ENCODE measurements at places on chromosomes 16 and 17. TPM values are rescaled to one million over a fixed set of nuclear protein-coding genes. Genes with fewer than 3 reads are reported as not detected.
A peak's percentile ranks its signal among the peaks of the same experiment; 100 is the strongest.

The MT1E gene
- polyA plus RNA-seq: 0.32 TPM

DNA sequence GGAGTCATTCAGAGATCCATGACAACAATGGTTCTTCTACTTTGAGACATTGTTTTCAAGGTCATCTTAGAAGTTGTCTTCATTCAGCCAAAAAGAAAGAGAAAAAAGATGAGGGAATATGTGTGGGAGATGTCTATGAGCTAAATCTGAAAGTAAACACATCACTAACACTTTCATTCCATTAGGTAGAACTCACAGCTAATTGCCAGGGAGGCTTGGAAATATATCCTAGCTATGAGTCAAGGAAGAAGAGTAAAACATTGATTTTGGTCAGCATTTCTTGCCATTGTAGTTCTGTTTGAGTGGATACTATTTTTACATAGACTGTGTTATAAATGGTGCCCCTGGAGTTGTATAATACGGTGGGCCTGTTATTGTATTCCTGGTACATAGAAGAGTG lies 316.4 kb upstream of the MYOCD start:
- no peak for DNase-seq

DNA sequence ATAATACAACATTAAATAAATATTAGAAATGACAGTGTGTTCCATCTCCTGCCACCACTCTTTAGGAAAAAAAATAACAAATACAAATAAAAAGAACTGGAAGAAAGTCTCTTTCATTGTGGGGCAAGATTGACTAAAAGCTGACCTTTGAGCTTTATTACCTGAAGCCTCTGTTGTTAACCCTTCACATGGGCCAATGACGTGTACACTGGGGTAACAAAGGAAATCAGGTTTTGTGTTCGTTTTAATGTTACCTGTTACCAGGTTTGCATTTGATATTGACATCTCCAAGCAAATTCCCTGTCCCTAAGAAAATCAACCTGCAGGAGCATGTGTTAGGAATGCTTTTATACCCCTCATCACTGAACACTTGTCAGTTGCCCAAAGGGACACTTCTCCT lies 39.0 kb downstream of the NLK start:
- no peak for DNase-seq

- DNase-seq: no peak
Observed at GRCh38 chr16:78589331-78589730, 489.9 kb downstream of the WWOX start.

The OR3A3 gene
- polyA plus RNA-seq: not detected

The KRT33B gene
- not detected for polyA plus RNA-seq

The KRTAP2-1 gene
- not detected for polyA plus RNA-seq

- DNase-seq: no peak
Observed at GRCh38 chr17:2687074-2687418, 24.5 kb downstream of the CLUH start.

The TBC1D3D gene
- 0.33 TPM for polyA plus RNA-seq

DNA sequence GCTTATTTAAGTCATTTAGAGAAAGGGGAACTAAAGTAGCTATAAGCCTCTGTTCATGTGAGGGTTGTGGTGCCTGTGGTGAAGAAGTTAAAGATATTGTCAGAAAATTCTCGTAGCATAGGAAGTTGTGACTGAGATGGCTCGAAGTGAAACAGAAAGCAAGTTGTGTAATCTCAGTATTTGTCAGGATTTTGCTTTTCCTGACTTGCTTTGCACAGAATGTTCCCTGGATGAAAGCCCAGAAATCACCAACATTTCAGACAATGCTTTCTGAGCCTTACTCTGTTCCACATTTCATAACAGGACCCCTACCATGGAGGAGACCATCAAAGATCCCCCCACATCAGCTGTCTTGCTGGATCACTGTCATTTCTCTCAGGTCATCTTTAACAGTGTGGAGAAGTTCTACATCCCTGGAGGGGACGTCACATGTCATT lies 10.6 kb downstream of the CALCOCO2 start:
- DNase-seq: peak; percentile 83

- DNase-seq: no peak
Observed at GRCh38 chr17:50176559-50177357, 11.0 kb downstream of the SGCA start.

DNA sequence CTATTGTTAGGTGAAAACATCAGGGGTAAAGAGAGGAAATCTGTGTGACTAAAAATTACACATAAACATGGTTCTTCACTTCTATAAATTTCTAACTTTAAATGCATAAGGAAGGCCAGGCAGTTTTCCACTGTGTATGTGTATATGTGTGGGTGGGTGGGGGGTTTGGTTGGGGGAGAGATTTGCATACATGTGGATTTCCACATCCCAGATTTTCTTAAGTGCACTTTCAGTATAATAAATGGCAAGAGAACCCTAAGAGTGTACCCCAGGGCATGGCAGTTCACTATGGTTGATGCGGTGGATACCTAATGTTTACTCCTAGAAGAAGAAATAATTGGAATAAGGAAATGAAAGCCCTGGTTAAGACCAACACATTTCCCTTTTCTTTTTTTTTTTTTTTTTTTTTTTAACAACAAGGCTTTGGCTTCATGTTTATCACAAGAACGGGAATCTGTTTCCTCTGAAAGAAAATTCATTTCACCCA lies 451.8 kb upstream of the CCL2 start:
- DNase-seq: no peak

The MYLK3 gene
- 0.09 TPM for polyA plus RNA-seq

DNA sequence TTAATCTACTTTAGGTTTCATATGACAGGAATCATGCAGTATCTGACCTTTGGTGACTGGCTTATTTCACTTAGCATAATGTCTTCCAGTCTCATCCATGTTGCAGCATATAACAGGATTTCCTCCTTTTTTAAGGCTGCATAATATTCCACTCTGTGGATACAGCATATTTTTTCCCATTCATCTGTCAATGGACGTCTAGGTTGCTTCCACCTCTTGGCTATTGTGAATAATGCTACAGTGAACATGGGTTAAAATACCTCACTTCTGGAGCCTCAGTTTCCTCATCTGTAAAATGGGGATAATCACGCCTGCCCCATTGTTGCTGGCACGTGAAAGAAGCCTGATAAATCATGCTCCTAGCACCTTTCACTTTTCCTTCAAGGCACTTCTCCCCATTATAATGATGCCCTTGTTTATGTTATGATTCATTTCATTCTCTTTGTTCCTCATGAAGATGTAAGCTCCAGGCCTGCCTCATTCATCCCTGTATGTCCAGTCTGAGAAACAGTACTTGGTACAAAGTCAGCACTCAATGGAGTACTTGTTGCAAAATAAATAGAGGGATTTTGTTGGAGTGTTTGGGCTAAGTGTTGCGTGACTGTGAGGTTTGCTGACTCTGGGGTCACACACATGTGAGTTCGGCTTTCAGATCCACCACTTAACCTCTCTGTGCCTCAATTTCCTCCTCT lies 59.6 kb downstream of the ABAT start:
- no peak for DNase-seq

GRCh38 chr17:28527181-28527681 lies 21.1 kb downstream of the FOXN1 start:
- DNase-seq: no peak

DNA sequence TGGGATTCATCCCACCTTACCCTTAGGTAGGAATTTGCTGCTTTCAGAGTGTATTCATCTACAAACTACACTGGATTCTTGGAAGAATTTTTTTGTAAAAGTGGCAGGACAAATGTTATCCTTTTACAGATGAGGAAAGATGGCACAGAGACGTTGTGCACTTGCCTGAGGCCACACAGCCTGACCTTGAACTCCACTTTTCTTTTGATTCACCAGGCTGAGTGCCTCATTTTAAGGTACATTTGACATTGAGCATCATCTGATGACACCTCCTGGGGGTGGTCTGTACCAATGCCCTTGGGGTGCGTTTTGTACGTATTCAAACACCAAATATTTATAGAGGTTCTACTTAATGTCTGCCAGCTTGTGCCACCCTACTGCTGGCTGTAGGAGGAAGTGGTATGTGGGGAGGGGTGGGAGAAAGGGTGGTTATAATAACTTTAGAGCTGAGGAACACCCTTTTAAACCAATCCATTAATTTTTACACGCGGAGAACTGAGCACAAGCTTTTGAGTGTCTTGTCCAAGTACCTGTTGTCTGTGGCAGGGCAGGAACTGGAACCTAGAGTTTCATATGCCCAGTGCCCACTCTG lies 29.1 kb downstream of the HS3ST3B1 start:
- no peak for DNase-seq

GRCh38 chr17:21019976-21020586 lies 22.7 kb downstream of the USP22 start:
- DNase-seq: peak; percentile 61

The PRR29 gene
- polyA plus RNA-seq: 0.07 TPM

The ARL5C gene
- not detected for polyA plus RNA-seq

DNA sequence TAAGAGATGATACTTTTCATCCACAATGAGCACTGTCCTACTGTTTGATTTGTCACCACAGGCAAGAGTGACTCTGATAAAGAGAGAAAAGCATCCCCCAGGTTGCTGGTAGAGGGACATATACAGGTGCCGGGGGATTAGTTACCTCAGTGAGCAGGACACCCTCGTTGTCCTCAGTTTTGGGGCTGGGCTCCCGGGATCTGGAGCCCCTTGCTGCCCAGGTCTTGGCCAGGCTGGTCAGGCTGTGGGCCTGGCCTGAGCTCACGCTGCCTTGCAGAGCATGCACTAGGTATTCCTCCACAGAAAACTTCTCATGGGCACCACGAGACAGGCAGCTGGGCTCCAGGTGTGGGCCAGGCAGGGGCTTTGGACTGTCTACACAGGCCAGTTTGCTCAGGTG lies 24.4 kb upstream of the SPATA32 start:
- DNase-seq: no peak

The WNT3 gene
- 0.86 TPM for polyA plus RNA-seq

DNA sequence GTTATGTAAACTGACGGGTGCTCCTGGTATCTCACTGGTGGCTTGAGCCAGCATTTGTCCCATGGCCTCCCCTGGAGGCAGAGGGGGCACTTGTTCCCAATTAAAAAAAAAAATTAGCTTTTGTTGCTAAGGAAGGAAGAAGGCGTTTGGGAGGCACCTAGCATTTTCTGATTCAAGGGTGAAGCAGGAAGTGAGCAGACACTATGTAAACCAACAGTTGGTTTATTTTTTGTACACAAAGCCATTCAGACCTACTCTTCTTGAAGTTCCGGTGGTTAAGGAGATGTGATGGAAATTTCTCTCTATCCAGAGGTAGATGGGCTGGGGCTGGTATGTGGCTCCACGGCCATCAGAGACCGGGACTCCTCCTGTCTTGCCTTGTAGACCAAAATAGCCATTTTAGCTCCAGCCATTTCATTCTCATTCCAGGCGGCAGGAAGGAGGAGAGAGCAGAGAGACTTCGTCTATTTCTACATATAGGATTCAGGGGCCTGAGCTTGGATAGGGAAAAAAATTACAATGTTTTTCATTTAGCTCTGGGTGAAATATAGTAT lies 103.0 kb downstream of the SNX29 start:
- DNase-seq: no peak

DNA sequence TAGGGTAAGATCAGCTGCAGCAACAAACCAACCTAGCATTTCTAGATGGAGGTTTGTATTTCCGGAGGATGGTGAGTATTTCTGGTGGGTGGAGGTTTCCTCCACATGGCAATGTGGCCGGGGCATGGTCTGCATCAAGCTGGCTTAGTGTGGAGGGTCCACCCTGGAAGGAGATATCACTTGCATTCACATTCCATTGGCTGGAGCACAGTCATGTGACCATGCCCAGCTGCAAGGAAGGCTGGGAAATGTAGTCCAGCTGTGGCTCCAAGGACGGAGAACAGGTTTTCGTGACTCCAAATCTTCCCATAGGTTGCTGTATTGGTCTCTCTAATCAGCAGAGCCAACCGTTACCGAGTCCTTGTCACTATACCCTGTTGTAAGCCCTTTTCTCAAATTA lies 68.7 kb downstream of the RAI1 start:
- DNase-seq: peak; percentile 72

GRCh38 chr17:77687417-77687816 lies 271.1 kb upstream of the TNRC6C start:
- no peak for DNase-seq

GRCh38 chr16:80924372-80924978 lies 82.2 kb downstream of the CMC2 start:
- peak; percentile 22 for DNase-seq

GRCh38 chr17:80668375-80669148 lies 123.9 kb downstream of the RPTOR start:
- DNase-seq: no peak

The LCAT gene
- polyA plus RNA-seq: 7.6 TPM

DNA sequence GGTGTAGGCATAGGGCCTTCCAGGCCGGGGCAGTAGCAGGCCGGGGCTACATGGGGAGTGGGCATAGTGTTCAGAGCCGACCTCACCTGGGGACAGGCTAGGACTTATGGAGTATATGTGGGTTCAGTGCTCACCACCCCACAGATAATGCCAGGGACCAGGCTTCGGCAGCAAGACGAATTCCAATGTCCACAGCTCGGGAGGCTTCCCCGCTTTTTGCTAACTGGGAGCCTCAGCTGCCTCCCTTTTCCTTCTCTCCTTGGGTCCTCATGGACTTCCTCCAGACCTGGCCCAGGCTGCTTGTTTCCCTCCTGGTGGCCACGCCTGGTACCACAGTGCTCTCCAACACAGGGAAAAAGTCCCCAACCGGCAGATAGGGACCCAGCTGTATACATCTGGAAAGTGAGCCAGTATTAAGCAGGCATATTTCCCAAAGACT lies 20.1 kb upstream of the SLC46A1 start:
- no peak for DNase-seq

The ZFPM1 gene
- polyA plus RNA-seq: 4.3 TPM

The FOXN1 gene
- polyA plus RNA-seq: not detected

The HSPB9 gene
- 0.09 TPM for polyA plus RNA-seq

- DNase-seq: no peak
Observed at GRCh38 chr17:76382351-76382802, 2.0 kb upstream of the SPHK1 start.

- DNase-seq: no peak
Observed at GRCh38 chr17:34299027-34299426, 13.5 kb downstream of the CCL11 start.

GRCh38 chr16:18969050-18969854 lies 14.5 kb upstream of the TMC7 start:
- DNase-seq: peak; percentile 80

- DNase-seq: no peak
Observed at GRCh38 chr17:31431852-31432658, 40.6 kb downstream of the RAB11FIP4 start.

GRCh38 chr17:40561294-40561870 lies 3.9 kb downstream of the CCR7 start:
- DNase-seq: no peak

GRCh38 chr16:29940656-29941055 lies 14.6 kb upstream of the KCTD13 start:
- no peak for DNase-seq

- peak; percentile 60 for DNase-seq
Observed at GRCh38 chr16:1772362-1772907, at the start of gene EME2. TSS of gene EME2 (plus strand) at chr16:1772810. CDS start at chr16:1773228, 418 bp downstream.

- no peak for DNase-seq
Observed at GRCh38 chr17:65071861-65072260, 15.3 kb upstream of the GNA13 start.
